NCI-H524 treated with DMSO at 0.1 percent for 48 hours (cell line): ENCODE measurements at places on chromosomes 1 and 21.
A peak's percentile ranks its signal among the peaks of the same experiment; 100 is the strongest.

DNA sequence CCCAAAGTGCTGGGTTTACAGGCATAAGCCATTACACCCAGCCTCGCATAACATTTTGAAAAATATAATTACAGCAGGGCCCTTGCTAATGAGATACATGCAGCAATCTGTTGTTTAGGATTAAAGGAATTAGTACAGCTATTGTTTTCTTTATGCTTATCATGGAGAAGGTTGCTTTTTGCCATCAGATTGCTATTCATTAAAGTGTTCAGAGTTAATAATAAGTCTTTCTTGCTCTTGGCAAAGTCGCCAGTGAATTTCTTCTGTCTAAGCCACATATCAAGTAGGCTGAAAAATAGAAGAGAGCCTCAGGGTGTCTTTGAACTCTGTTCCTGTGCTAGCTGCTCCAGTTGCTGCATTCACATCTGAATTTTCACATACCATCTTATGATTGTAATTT lies 144.1 kb downstream of the POU2F1 start:
- no peak for DNase-seq

GRCh38 chr1:155463865-155464650 lies 98.5 kb downstream of the ASH1L start:
- no peak for DNase-seq

DNA sequence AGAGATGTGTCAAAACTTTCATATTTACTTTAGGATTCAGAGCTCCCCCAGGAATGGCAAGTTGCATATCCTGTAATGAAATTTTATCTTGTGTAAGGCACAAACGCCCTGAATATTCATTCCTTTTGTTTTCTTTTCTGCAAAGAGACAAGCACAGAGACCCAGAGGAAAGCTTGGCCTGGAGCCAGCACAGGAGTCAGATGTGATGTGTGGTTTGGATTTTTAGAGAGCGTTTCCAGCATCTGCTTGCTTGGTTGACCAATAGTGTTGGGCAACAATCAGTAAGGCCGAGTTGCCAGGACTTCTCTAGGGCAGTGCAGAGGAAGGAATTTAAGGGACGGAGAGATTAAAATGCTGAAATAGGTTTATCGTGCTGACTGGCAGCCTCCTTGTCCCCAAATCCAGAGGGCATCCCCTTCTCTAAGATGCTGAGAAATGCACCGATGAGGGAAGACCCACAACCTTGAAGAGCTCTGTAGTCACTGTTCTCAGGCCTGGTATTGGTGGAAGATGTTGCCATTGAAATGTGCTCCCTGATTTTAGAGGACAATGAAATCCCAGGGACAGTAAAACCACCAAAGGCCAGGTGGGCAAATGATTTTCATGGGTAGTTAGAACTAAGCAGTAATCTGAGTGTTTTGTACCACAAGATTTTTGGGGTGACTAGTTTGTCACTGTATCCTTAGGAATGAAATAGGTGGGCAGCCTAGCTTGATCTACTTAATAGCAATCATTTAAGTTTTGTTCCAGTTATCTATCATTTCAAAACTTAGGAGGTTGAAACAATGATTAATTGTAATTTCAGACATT lies 37.9 kb upstream of the RHOU start:
- no peak for DNase-seq

DNA sequence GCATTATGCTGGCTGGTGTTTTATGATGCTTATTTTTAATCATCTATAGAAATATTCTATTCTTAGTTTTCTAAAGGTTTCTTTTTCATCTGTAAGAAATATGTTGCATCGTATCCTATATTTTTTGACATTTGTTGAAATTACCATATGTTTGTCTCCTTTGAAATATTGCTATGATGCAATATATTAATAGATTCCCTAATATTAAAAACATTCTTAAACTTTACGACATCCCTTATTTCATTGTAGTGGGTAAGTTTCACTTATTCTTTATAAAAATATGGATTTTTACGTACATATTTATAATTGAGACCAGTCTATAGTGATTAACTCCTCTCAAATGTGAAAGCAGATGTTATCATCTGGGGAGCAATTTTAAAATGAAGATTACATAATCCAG lies 258.2 kb upstream of the DUSP10 start:
- DNase-seq = no peak

- no peak for DNase-seq
Measured at GRCh38 chr1:205417870-205418635, 3.8 kb downstream of the LEMD1 start.

DNA sequence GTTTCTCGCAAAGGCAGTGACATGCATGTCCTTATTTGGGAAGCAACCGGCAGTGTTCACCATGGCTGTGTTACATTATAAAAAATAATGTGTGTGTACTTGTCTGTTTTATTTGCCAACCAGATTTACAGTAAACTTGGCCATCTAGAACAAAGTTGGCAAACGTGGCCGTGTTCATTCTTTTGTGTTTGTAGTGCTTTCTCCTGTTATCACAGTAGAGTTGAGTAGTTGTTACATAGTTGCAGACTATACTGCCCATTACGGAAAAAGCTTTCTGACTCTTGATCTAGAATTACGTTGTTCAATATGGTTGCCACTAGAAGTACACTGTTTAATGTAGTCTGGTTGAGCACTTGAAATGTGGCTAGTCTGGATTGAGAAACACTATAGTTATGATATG lies 19.4 kb downstream of the SOAT1 start:
- DNase-seq = no peak

GRCh38 chr1:212455803-212456528 lies 23.2 kb downstream of the NENF start:
- peak; percentile 49 for DNase-seq
